Iris pigment epithelial cell (primary cell): ENCODE measurements at places on chromosomes 13 and 19.

- DNase-seq: no peak
Measured at GRCh38 chr13:99969453-99969918, 2.1 kb downstream of the ZIC5 start.

- no peak for DNase-seq
Measured at GRCh38 chr13:104987621-104988020, 1547.8 kb downstream of the EFNB2 start.

- DNase-seq: no peak
Measured at GRCh38 chr19:33946535-33947264, 150.0 kb downstream of the KCTD15 start.

GRCh38 chr13:108269601-108270328 is at the start of gene TNFSF13B:
TSS of gene TNFSF13B (plus strand) at chr13:108269718. CDS start at chr13:108269896, 178 bp downstream.
- DNase-seq: peak; percentile 63

DNA sequence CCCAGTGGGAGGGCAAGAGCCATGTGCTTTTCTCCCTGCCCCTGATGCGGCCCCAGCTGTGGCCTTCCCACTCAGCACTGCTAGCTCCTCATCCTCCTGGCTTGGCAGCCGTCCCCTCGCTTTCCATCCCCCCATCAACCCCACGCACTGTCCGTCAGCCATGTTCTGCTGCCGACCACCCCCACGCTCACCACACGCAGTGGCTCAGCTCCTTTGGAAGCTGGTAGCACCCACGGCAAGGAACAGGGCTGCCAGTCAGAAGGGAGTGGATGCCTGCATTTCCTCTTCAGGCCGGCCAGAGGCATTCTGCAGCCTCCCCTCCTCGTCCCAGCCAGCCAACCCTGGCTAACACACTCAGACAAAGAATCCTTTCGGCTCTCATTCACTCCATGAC is 6.3 kb downstream of the CALM3 start:
- no peak for DNase-seq

DNA sequence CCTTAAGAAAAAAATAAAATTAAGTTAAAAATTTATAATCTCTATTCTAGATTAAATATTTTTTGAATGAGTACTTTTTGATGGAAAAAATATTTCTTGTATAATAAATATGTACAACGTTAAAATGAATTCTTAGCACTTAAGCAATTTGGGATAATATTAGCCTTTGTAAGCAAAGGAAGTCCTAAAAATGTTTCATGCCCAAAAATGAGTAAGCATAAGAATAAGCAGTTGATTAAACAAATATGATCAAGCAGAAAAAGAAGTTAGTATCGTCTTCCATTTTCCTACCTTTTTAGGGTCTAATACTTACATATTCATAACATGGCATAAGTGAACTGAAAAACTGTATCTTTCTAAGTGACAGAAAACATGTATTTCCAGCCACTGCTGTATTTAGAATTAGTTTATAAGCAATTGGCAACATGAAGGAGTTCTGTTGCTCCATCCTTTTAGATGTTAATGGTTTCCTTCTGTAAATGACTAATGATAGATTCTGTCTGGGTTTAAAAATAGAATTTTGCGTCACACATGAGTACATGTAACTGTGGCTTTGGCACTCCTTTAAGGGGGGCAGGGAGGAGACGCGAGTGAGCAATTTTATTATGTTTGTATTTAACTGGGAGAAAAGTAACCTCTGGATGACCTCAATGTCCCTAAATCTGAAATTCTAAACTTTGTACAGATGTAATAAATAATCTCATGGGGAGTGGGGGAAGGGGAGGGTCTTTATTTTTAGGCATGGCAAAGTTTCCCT is 237.4 kb downstream of the RGCC start:
- DNase-seq: peak; percentile 96

DNA sequence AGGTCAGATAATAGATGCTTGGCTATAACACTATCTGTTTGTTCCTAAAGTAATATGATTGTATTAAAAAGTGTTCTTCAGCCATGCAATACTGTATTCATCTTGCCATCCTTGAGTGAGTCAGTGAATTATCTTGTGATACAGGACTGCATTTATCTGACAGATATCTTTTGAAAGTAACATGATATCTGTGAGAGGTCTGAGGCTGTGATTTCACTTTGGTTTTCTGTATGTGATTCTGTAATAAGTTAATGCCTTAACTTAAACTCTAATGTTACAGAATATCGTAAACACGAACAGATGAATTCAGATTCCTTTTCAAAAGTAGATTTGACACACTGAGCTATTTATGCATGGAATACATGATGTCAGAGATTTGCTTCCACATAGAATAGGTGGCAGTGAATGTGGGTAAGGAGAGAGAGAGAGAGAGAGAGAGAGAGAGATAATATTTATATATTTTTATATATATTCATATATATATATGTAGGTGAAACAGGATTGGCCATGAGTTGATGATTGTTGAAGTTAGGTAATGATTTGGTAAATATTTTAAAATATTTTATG is 97.9 kb upstream of the RNF113B start:
- DNase-seq: peak; percentile 89

- DNase-seq: no peak
Measured at GRCh38 chr19:750640-751423, at the start of gene MISP. TSS of gene MISP (plus strand) at chr19:751112. CDS start at chr19:756947, 5,835 bp downstream.

- peak; percentile 59 for DNase-seq
Measured at GRCh38 chr13:29859971-29860370, 9.6 kb upstream of the UBL3 start.

DNA sequence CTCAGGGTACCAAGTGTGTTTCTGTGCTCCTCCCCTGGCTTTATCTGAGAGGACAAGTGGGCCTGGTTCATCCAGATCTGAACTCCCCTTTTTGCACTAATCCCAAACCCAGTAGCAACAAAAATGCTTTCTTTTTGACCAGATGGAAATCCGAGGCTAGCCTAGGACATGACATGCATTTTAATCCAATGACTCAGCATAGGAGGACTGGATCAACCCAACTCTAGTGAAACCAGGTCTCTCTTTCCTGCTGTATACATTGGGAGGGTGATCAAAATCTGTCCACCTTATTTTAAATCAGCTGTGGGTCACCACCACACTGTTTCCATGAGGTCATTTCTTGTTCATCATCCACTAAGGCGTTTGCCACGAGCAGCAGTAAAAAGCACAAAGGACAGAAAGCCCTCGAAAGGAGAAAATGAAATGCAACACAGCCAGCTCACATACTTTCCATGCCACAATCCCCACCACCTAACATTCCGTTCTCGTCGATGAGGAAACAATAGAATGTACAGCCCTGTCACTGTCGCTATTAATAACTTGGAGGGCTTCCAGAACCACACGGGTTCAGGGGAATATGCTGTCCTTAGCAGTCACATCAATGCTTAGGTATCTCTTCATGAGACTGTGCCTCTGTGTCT is 543.0 kb downstream of the IRS2 start:
- DNase-seq: peak; percentile 93

DNA sequence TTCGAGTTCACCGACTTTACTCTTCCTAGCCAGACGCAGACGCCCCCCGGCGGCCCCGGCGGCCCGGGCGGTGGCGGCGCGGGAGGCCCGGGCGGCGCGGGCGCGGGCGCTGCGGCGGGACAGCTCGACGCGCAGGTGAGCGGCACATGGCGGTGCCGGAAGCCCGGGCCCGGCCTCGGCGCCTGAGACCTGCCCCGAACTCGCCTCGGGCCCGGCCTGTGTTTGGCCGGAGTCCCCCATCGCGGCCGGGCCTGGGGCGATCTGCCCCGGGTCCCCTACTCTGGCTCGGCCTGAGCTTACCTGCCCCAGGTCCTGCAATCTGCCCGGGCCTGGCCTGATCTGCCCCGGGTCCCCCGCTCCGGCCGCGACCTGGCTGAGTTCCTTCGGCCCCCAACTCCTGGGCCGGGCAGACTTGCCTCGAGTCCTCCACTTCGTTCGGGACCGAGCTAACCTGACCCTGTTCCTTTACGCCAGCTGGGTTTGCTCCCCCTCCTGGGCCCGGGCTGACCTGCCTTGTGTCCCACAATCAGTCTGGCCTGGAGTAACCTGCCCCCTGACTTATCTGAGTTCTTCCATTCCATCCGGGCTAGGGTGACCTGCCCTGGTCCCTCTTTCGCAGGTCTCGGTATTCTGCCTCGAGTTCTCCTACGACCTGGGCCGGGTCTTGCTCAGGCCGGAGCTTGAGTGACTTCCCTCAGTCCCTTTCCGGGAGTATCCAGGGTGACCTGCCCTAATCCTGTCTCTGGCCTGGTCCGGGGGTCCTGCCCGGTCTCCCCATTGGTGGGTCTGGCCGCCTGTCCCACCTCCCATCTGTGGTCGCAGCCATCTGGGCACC is 764 bp downstream of the UPF1 start:
- no peak for DNase-seq

GRCh38 chr13:110652231-110652730 is 36.9 kb downstream of the NAXD start:
- no peak for DNase-seq

- peak; percentile 69 for DNase-seq
Measured at GRCh38 chr19:46976845-46977320, 42.8 kb upstream of the NPAS1 start.
